B cell (primary cell): ENCODE measurements at places on chromosomes 7 and 10. TPM values are rescaled to one million over a fixed set of nuclear protein-coding genes. Genes with fewer than 3 reads are reported as not detected.

UROS gene
- 28.1 and 37.1 TPM in 2 replicates for polyA plus RNA-seq

MMRN2 gene
- polyA plus RNA-seq, result 1.0 and 2.1 TPM in 2 replicates

- DNase-seq, result no peak
Measured at GRCh38 chr7:158270106-158270775, 317.4 kb downstream of the PTPRN2 start.

GRCh38 chr7:18013936-18014335 lies 13.7 kb downstream of the PRPS1L1 start:
- DNase-seq, result no peak

GRCh38 chr10:117257721-117258120 lies 16.8 kb downstream of the SLC18A2 start:
- no peak for DNase-seq
